Muscle of back (tissue), 13 donors: ENCODE measurements at places on chromosomes 11 and 22. TPM values are rescaled to one million over a fixed set of nuclear protein-coding genes. Genes with fewer than 3 reads are reported as not detected.

Gene ACRV1
- polyA plus RNA-seq, result 0.31 TPM

Gene IL17REL
- polyA plus RNA-seq, result not detected

Gene APOL1
- polyA plus RNA-seq, result 3.0 TPM

Gene POU2AF2
- not detected for polyA plus RNA-seq

Gene OR10G4
- not detected for polyA plus RNA-seq

Gene PANX2
- polyA plus RNA-seq, result 0.08 TPM

Gene EHF
- not detected for polyA plus RNA-seq

Gene PANX3
- polyA plus RNA-seq, result not detected

Gene BACE1
- 35.2 TPM for polyA plus RNA-seq

Gene PUS3
- polyA plus RNA-seq, result 12.4 TPM

Gene AHNAK
- 323 TPM for polyA plus RNA-seq

Gene DCDC1
- polyA plus RNA-seq, result 0.40 TPM

Gene HBD
- polyA plus RNA-seq, result 0.63 TPM

Gene CNTF
- polyA plus RNA-seq, result 1.0 TPM

Gene FZD4
- 33.4 TPM for polyA plus RNA-seq

Gene LMO1
- polyA plus RNA-seq, result 3.5 TPM

Gene KRTAP5-8
- polyA plus RNA-seq, result not detected

Gene MMP8
- polyA plus RNA-seq, result 0.05 TPM

Gene MPZL2
- polyA plus RNA-seq, result 1.2 TPM

Gene KRTAP5-9
- polyA plus RNA-seq, result not detected

Gene CD82
- polyA plus RNA-seq, result 56.5 TPM

Gene KIAA1671
- 30.9 TPM for polyA plus RNA-seq

Gene PATE2
- not detected for polyA plus RNA-seq

Gene UPK3A
- not detected for polyA plus RNA-seq

Gene DAGLA
- 3.8 TPM for polyA plus RNA-seq

Gene ACR
- not detected for polyA plus RNA-seq

Gene DEFB131B
- not detected for polyA plus RNA-seq

Gene TIMP3
- polyA plus RNA-seq, result 126 TPM

Gene KCNK7
- polyA plus RNA-seq, result 1.3 TPM

Gene NOX4
- 1.7 TPM for polyA plus RNA-seq

Gene OSM
- polyA plus RNA-seq, result 0.28 TPM

Gene PAX6
- polyA plus RNA-seq, result 0.26 TPM
